ENCODE measurements at places on chromosomes 7 and 10.
A peak's percentile ranks its signal among the peaks of the same experiment; 100 is the strongest.

GRCh38 chr10:29646960-29647461 lies 12.2 kb upstream of the SVIL start:
- no peak for DNase-seq

GRCh38 chr10:118840071-118840775 lies 85.5 kb upstream of the CACUL1 start:
- no peak for DNase-seq

- no peak for DNase-seq
Observed at GRCh38 chr10:983971-984655, 4.1 kb upstream of the GTPBP4 start.

DNA sequence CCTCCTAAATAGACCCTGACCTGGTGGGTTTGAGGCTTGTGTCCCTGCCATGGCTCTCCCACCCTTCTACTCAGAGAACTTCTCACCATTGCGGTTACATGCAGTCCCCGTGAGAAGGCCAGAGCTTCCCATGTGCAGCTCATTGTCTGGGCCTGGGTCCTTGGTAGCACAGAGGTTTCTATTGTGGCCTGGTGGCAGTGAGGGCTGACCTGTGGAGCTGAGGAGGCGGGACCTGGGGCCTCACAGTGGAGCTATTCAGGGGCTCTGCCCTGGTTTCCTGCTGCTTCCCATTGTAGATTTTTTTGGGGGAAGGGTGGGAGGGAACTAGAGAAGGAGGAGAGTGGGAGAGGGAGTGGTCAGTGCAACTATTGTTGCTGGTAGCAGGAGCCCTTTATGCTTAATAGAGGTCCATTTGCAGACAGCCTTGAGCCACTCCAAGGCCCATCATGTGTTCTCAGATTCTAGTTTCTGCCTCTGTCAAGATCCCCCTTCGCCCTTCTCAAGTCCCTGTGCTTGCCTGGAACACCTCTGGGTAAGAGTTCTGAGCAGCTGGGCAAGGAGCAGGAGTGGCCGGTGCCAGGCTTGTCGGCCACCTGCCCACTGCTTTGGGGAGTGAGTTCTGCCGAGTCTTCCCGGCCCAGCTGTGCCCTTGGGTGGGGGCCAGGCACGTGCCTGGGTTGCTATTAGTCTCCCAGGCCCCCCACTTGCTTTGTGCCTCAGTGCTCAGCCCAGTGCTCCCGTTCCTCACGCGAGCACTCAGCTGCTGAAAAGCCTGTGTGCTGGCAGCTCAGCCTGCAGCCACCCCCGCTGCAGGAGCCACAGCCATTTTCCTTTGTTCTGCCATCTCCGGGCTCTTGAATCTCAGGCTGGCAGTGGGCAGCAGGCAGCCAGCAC lies 10.7 kb downstream of the TSPAN14 start:
- peak; percentile 83 for DNase-seq

- no peak for DNase-seq
Observed at GRCh38 chr7:129773871-129774270, 162.4 kb downstream of the NRF1 start.

DNA sequence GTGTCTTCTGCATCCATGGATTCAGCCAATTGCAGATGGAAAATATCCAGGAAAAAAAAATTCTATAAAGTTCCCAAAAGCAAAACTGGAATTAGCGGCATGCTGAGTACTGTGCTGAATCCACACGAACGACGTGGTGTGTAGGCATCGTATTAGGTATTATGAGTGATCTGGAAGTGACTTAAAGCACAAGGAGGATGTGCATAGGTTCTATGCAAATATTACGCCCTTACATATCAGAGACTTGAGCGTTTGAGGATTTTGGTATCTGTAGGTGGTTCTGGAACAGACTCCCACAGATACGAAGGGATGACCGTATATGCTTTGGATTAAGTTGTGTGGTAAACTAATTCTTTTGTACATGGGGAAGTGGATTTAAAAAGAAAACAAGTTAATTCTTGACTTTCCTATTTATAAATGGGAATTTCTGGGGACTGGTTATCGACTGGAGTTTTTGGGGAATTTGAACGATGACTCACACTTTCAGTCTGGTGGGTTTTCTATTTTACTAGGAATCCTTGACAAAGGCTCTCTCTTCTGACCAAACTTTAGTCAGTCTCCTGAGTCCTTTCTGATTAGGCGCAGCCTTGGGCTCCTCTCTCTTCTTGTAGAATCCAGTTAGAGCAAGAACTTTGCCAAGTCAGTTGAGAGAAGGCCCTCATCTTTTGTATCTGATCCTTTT lies 5.4 kb upstream of the NUB1 start:
- DNase-seq: no peak

All from Ammon's horn (tissue), 1 donor.